Stimulated activated CD8-positive, alpha-beta memory T cell treated with anti-CD3 and anti-CD28 coated beads, Interleukin-7, amount 100 ng/mL, for 1 hour (primary cell): ENCODE measurements at places on chromosomes 12 and 14.

GRCh38 chr12:66197495-66197921, 8.5 kb downstream of the IRAK3 start:
- DNase-seq, result no peak

DNA sequence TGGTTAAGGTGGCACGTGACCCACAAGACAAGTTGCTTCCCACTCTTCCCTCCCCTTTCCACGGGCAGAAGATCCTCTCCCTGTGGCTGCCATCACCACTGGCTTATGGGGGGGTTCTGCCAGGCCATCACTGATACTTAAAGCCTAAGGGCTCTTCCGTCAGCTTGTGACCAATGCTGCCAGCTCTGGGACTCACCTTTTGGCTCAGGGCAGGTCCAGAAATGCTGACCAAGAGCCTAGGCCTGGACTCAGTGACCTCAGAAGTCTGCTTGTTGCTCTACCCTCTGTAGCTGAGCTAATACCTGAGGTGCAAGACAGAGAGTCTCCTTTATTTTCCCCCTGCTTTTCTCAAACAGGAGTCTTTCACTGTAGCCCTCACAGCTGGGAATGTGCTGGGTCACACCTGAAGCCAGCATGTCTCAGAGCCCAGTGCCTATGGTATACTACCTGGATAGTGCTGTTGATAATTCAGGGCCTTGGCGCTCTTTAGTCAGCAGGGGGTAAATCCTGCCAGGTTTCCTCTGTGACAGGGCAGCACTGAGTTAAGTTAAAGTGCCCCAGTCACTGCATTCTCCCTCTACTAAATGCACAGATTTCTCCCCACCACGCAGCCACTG, 19.7 kb downstream of the FGD4 start:
- no peak for DNase-seq

GRCh38 chr12:123397400-123397799, 13.5 kb downstream of the KMT5A start:
- no peak for DNase-seq

GRCh38 chr12:84874125-84874824, 38.3 kb downstream of the SLC6A15 start:
- no peak for DNase-seq

DNA sequence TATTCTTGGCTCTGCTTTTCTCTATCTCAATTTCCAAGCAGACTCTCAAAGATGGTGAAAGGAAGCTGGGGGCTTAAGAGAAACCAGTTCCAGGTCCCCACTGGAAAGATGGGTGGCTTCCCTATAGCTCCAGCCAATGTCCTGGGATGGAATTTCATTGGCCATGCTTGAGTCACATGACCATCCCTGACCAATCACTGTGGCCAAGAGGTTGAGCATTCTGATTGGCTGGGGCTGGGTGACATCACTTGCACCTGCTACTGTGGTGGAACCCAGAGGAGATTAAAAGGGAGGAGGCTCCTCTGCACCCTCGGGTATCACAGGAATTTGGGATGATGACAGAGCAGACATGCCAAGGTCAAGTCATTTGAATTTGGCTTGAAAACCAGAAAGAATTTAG, 436.5 kb downstream of the TMEM132D start:
- DNase-seq, result no peak

- DNase-seq, result no peak
Observed at GRCh38 chr14:67846029-67846610, 26.5 kb downstream of the RAD51B start.

DNA sequence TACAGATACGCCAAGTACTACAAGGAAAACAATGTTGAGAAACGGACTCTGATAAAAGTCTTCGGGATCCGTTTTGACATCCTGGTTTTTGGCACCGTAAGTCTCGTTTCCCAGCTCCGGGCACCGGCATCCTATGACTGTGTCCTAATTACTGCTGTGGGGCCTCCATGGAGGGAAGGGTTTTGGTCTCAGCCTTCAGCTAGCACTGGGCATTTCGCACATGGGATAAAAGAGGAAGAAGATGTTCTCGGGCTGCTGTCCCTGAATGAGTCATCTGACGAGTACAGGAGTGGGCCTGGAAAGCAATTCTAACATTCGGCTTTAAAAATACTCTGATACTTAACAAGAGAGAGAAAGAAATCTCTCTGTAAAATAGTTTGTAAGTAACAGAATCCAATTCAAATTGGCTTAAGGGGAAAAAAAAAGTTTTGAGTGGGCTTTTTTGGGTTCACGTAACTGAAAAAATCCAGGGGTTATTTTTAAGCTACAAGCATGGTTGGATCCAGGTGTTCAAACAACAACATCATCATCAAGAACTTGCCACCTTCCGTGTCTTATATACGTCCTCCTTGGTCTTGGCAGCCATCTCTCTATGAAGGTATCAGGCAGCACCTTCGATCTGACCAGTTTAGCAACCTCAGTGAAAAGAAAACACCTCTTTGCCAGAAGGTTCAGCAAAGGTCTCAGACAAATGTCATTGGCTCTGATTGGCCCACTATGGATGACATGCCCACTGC, 34.4 kb upstream of the P2RX4 start:
- DNase-seq, result no peak

DNA sequence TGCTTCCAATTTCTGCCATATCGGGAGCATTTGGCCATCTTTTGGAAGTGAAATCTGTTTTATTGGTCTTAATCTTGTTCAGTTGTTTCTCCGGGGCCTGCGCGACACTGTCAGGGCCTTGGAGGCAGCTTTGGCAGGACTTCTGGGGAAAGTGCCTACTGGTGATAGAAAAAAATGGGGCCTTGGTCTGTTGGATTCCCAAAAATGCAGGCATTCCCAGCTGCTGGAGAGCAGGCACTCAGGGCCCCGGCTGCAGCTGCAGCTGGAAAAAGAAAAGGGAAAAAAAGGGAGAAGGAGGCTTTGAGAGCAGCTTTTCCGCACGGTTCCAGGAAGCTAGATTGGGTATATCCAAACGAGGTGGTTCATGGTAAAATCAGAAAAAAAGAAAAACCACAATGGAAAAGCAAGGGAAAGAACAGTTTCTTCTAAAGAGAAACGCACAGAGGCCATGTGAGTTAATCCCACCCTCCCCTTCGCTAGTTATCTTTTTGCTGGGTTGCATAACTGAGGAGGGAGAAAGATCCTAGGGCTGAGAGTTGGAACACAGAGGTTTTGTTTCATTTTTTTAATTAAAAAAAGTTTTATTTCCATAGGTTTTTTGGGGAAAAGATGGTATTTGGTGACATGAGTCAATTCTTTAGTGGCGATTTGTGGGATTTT, 134.7 kb upstream of the RFLNA start:
- DNase-seq, result no peak

DNA sequence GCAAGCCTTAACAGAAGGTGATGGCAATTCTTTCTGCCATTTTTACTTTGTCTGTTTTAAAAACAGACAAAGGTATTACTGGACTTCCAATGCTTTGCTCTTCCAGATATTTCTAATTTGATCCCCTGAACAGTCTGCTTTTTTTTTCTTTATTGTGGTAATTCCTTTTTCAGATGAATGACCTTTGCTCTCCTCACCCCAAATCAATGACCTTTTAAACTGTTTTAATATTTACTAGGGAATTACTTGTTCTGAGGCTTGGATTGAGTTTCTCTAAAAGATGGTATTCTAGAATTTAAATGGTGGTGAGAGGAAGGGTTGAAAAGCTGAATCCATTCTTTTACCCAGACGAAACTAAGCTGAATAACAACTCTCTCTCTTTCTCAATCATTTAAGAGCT, 2.3 kb upstream of the MGST1 start:
- no peak for DNase-seq

GRCh38 chr14:60736494-60736893, 1.9 kb downstream of the MNAT1 start:
- no peak for DNase-seq

GRCh38 chr12:90010089-90010488, 301.5 kb upstream of the ATP2B1 start:
- DNase-seq, result no peak

DNA sequence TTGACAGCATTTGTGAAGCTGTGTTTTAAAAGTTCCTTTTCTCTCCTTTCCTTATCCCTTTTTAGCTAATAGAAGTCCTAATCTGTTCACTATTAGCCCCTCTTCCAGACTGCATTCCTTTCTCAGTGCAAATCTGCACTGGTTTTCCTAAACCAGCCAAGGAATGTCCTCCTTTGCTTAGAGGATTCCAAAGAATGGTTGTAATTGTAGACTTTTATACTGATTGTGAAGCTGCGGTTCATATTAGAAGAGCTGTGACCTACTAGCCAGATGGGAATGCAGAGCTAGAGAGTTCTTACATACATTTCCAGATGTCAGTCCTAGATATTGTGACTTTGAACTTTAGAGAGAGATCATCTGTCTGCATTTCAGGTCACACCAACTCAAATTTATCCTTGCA, 79.8 kb downstream of the MYRFL start:
- DNase-seq, result no peak

GRCh38 chr12:94585626-94586025, 64.7 kb downstream of the TMCC3 start:
- DNase-seq, result no peak

- DNase-seq, result no peak
Observed at GRCh38 chr14:70425354-70425753, 8.5 kb upstream of the SYNJ2BP start.

DNA sequence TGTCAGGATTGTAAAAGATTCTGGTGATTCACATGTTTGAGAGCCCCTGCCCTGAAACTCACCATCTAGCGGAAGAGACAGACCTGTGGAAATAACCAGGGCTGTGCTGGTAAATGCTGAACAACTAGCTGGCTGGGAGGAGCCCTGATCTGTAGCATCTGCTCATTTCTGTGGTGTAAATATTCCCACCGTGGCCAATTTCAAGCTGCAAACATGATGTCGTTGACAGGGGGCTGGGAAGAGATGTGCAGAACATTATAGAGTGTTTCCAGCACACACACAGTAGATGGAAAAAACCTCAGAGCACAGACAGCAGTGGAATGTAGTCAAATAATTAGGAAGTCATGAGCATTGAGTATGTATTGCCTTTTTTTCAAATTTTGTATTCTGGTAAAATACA, 138.2 kb downstream of the PHETA1 start:
- DNase-seq, result no peak

GRCh38 chr14:105072381-105072861, 7.2 kb upstream of the GPR132 start:
- DNase-seq, result no peak

DNA sequence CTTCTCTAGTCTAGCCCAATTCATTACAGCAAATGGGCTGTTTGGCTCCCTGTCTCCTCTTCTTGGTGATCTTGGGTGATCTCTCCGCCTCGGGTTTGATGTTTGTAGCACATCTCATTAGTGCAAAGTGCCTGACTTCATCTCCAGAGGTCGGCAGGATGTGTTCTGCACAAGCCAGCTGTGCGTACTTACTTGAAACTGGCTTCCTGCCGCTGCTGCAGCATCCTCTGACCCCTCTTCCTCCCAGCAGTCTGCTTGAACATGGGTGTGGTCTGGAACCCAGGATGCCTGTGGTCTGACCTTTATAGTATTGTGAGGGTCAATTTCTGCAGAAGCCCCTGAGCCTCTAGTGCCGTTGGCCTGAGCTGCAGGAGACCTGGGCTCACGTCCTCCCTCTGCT, 99.2 kb downstream of the BEGAIN start:
- DNase-seq, result no peak

GRCh38 chr14:73755434-73756014, 41.3 kb upstream of the PNMA1 start:
- no peak for DNase-seq

DNA sequence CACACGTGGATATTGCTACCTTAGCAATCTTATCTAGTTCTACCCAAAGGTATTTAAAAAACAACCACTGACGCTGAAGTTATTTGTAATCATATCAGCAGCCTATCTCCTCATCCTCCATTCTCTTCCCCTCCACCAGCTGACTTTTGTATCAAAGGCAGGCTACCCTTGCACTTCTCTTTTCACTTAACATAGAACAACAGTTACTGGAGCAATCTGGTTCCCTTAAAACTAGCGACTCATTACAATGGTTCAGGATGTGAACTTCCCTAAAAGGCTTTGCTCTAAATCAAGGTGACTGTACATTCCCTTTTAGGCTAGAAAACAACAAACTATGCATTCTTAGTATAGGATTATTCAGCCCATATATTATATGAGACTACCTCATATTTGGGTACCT, 404.7 kb downstream of the APAF1 start:
- DNase-seq, result no peak

- DNase-seq, result no peak
Observed at GRCh38 chr12:4216187-4216927, 57.2 kb upstream of the CCND2 start.

DNA sequence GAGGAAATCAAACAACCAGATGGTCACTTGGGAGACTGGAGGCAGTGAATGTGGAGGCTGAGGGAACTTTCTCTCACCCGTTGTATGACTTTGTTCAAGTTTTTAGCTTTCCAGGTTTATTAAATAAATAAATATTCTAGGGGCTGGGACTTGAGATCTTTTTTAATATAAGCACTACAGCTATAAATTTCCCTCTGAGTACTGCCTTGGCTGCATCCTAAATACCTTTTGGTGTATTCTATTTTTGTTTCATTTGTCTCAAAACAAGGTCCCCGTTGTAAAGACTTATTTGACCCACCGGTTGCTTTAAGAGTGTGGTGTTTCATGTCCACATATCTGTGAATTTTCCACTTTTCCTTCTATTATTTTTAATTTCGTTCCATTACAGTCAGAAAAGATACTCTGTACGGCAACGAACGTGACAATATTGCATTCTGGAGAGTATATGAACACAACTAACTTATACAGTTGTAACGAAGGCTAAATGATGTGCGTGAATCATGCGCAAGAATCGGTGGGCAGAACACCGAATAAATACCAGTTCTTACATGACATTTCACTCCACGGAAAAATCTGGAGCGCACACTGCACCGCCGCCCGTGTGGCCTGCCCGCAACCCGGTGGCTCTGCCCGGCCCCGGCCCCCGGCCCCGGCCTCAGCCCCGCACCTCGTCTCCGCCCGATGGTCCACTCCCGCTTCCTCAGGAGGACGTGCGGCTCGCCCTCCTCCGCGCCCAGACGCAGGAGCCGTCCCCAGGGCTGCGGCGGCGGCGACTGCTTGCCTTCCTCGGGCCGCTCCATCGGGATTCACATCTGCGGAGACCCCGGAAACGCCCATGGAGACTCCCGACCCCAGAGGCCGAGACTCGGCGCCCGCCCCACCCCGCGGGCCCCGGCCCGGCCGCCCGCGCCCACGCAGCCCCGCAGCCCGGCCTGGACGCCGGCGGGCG, 602 bp downstream of the CHFR start:
- no peak for DNase-seq

DNA sequence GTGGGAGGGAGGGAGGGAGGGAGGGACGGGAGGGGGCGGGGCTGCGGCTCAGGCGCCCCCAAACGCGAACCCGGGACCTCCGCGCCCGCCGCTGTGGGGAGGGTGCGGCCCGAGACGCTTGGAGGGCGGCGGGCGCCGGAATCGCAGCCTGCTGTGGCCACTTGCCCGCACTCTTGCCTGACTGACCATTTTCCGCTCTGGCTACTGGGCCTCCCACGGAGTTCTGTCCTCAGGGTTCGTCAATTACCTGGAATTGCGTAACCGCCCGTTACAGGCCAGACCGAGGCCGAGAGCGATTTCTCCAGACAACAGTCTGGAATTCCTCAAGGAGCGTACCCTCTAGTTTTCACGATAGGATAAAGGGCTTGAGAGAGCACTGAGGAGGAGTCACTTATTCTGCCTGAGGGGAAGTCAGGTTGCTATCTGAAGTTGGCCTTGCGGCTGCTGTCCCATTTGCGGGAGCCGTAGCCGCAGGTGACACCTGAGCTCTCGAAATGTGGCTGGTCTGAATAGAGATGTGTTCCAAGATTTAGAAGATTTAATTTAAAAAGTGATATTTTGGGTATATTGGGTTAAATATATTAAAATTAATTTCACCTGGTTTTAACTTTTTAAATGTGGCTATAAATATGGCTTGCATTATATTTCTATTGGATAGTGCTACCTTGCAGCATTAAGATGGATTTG, 446 bp upstream of the ZNF641 start:
- DNase-seq, result no peak
